ENCODE measurements at places on chromosomes 6 and 20.

DNA sequence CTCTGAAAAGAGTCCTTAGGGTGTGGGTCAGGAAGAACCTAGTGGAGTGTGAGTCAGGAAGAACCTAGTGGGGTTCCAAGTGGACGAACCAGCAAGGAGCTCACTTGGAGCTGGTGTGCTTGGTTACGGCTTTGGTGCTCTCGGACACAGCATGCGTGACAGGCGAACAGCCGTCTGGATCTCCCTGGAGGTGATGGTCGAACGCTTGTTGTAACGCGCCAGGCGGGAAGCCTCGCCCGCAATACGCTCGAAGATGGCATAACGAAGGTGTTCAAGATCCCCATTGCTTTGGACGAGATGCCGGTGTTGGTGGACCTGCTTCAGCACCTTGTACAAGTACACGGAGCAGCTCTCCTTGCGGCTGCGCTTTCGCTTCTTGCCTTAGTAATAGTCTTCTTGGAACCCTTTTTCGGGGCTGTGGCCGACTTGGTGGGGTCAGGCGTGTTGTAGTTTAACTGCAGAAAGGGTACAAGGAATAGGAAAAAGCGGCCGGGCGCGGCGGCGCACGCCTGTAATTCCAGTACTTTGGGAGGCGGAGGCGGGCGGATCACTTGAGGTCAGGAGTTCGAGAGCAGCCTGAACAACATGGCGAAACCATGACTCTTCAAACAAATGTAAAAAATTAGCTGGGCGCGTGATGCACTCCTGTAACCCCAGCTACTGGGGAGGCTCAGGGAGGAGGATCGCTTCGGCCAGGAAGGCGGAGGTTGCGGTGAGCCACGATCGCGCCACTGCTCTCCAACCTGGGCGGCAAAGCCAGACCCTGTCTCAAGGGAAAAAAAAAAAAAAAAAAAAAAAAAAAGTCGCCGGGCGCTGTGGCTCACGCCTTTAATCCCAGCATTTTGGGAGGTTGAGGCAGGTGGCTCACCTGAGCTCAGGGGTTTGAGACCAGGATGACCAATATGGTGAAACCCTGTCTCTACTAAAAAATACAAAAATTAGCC is 48.0 kb downstream of the OR2B2 start:
- no peaks in the 10 kb centered on the region for H3K27me3 ChIP-seq
- peak; percentile 21 for DNase-seq
- H3K4me1 ChIP-seq: peaks cover 22% of the 10 kb centered on the region
- H3K36me3 ChIP-seq: no peaks in the 10 kb centered on the region

- no peak overlapping the region for H3K4me3 ChIP-seq
- no peaks in the 10 kb centered on the region for H3K4me1 ChIP-seq
- DNase-seq: no peak
- H3K36me3 ChIP-seq: no peaks in the 10 kb centered on the region
- no peak overlapping the region for H3K27ac ChIP-seq
- H3K27me3 ChIP-seq: no peaks in the 10 kb centered on the region
Observed at GRCh38 chr6:19835605-19836004, 1.6 kb upstream of the ID4 start.

DNA sequence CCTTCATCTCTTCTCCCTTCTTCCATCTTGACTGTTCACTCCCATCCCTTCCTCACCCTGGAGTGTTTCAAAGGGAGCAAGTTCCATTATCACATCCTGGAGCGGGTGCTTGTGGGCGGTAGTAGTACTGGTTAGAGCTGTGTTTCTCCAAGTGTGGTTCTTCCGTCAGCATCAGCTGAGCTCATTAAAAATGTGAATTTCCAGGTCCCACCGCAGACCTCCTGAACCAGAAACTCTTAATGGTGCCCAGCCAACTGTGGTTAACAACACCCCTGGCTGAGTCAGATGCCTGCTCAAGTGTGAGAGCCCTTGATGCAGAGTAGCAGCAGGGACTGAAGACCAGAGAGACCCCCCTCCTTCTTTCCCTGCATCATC is 24.4 kb downstream of the ANGPT4 start:
- H3K36me3 ChIP-seq: no peaks in the 10 kb centered on the region
- no peak overlapping the region for H3K4me3 ChIP-seq
- no peaks in the 10 kb centered on the region for H3K4me1 ChIP-seq
- H3K27me3 ChIP-seq: no peaks in the 10 kb centered on the region
- DNase-seq: no peak

DNA sequence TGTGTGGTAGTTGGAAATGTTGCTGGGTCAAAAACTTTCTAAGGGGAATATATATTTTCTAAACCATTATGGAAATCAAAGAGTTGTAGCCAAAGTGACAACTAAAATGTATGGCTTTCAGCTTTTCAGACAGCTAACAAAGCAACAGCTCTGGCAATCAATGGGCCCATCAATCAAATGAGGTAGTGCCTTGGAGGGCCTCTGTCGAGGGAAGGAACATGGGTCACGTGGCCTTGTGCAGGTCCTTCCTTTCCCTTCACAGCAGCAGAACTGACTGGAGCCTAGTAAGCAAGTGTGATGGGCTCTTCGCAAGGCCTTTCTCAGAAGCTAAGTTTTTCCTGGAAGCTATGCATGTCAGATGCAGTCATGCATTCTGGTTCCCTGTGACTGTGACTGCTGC is 17.9 kb downstream of the FAXC start:
- no peaks in the 10 kb centered on the region for H3K36me3 ChIP-seq
- H3K4me1 ChIP-seq: no peaks in the 10 kb centered on the region
- no peak overlapping the region for H3K4me3 ChIP-seq
- H3K27me3 ChIP-seq: no peaks in the 10 kb centered on the region

DNA sequence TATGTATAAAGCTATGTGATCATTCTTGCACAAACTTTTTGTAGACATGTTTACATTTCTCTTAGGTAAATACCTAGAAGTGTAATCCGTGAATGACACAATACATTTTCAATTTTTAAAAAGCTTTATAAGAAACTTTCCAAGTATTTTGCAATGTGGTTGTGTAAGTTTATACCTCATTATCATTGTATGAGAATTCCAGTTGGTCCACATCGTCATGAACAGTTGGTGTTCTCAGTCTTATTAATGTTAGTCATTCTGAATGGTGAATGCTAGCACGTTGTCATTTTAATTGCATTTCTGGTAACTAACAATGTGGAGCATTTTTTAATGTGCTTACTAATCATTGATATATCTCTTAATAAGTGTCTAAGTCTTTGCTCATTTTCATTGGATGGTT is 116.5 kb upstream of the F13A1 start:
- no peaks in the 10 kb centered on the region for H3K36me3 ChIP-seq
- no peak for DNase-seq
- H3K4me1 ChIP-seq: no peaks in the 10 kb centered on the region
- no peaks in the 10 kb centered on the region for H3K27me3 ChIP-seq
- no peak overlapping the region for H3K27ac ChIP-seq

DNA sequence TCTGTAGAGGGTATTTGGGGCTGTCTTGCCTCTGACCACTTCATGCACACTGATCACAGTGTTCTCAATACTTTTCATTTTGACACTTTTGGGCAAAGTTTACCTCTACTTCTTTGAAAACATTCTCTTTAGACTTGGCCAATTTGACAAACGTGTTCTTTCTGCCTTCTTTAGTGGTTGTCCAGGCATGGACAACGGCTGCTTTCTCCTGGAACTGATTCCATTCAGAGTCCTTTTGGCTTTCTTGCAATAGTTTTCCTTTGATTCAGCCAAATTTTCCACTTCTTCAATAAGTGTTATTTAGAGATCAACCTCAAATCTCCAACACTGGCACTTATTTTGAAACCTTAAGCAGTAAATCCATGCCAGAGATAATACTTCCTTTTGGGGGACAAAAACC is 6.7 kb upstream of the CST9 start:
- H3K27ac ChIP-seq: no peak overlapping the region
- H3K4me1 ChIP-seq: no peaks in the 10 kb centered on the region
- H3K27me3 ChIP-seq: no peaks in the 10 kb centered on the region
- no peak overlapping the region for H3K4me3 ChIP-seq

GRCh38 chr6:53300656-53301551 is 47.8 kb downstream of the ELOVL5 start:
- DNase-seq: no peak
- H3K27me3 ChIP-seq: no peaks in the 10 kb centered on the region
- peaks cover 52% of the 10 kb centered on the region for H3K4me1 ChIP-seq

- peaks cover 18% of the 10 kb centered on the region for H3K36me3 ChIP-seq
- no peak overlapping the region for H3K4me3 ChIP-seq
- no peaks in the 10 kb centered on the region for H3K27me3 ChIP-seq
- DNase-seq: no peak
- peaks cover 67% of the 10 kb centered on the region for H3K4me1 ChIP-seq
- H3K27ac ChIP-seq: peak overlapping the region; percentile 73
Observed at GRCh38 chr6:11197850-11198249, 34.6 kb downstream of the NEDD9 start.

DNA sequence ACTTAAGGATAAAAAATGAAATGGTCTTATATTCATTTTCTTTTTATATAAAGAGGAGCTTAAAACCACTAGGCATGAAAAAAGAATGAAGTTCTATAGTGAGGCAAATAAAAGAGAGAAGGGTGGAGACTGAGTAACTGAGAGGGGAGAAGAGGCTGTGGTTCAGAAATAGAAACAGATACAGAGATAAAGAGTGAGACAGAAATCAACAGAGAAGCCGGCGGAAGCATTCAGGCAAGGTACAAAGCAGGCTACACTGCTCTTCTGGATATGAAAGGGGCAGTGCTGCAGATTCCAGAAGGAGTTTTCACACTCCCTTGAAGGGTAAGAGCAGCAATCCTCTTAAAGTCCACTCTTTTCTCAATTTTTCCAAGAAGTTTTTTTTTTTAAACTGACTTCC is 29.9 kb downstream of the NFATC2 start:
- H3K36me3 ChIP-seq: no peaks in the 10 kb centered on the region
- no peaks in the 10 kb centered on the region for H3K27me3 ChIP-seq
- H3K27ac ChIP-seq: no peak overlapping the region
- no peaks in the 10 kb centered on the region for H3K4me1 ChIP-seq
- DNase-seq: no peak

DNA sequence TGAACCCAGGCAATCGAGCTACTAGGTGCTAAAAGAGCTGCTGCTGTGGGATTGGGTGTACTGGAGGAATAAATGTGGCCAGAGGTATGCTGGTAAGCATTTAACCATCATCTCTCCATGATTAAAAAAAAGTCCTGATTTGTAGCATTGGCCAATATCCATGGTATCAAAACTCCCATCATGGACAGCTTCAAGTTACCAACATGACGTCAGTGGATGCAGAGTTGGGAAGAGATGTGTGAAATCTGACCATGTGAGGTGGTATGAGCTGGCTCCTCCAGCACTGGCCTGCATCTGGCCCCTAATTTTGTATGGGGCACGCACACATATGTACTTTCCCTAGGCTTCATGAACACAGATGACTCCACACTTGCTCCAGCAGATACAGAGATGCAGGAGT is 11.7 kb downstream of the BPIFB4 start:
- no peak for DNase-seq
- H3K4me3 ChIP-seq: no peak overlapping the region
- H3K27ac ChIP-seq: no peak overlapping the region
- peaks cover under 1% of the 10 kb centered on the region for H3K4me1 ChIP-seq
- no peaks in the 10 kb centered on the region for H3K36me3 ChIP-seq

GRCh38 chr20:21516861-21517565 is 3.1 kb upstream of the NKX2-2 start:
- no peak overlapping the region for H3K27ac ChIP-seq
- no peaks in the 10 kb centered on the region for H3K36me3 ChIP-seq
- H3K27me3 ChIP-seq: peaks cover 31% of the 10 kb centered on the region
- DNase-seq: no peak
- no peak overlapping the region for H3K4me3 ChIP-seq

- H3K27me3 ChIP-seq: no peaks in the 10 kb centered on the region
- no peak overlapping the region for H3K4me3 ChIP-seq
- H3K4me1 ChIP-seq: peaks cover 19% of the 10 kb centered on the region
- DNase-seq: no peak
- no peaks in the 10 kb centered on the region for H3K36me3 ChIP-seq
Observed at GRCh38 chr6:167746975-167747374, 79.7 kb upstream of the AFDN start.

GRCh38 chr6:139152892-139153271 is 18.0 kb downstream of the HECA start:
- no peak overlapping the region for H3K27ac ChIP-seq
- H3K4me1 ChIP-seq: peaks cover 29% of the 10 kb centered on the region
- H3K27me3 ChIP-seq: no peaks in the 10 kb centered on the region

GRCh38 chr6:136563386-136564152 is 13.3 kb upstream of the MAP7 start:
- H3K27ac ChIP-seq: no peak overlapping the region
- DNase-seq: no peak
- no peak overlapping the region for H3K4me3 ChIP-seq
- H3K36me3 ChIP-seq: peaks cover 61% of the 10 kb centered on the region
- H3K4me1 ChIP-seq: no peaks in the 10 kb centered on the region

DNA sequence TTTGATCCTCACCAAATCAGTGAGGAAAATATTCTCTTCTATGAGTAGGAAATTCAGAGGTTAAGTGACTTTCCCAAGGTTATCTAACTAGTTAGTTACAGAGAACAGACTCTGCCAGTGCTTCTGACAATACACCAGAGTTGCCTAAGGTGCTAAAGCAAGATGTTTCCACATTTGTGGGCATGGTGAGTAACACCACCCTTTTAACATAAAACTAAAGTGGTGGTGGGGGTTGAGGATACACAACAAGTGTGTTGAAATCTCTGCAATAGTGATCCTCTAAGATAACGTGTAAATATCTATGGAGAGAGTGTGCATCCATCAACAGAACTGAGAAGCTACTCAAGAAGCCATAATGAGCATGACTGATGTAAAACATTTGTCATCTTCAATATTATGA is 11.7 kb downstream of the VNN2 start:
- no peak overlapping the region for H3K27ac ChIP-seq
- H3K4me1 ChIP-seq: peaks cover 3% of the 10 kb centered on the region
- no peak for DNase-seq
- H3K4me3 ChIP-seq: no peak overlapping the region
- H3K36me3 ChIP-seq: no peaks in the 10 kb centered on the region
- H3K27me3 ChIP-seq: no peaks in the 10 kb centered on the region

GRCh38 chr6:1153696-1154245 is 158.1 kb upstream of the FOXQ1 start:
- H3K27me3 ChIP-seq: no peaks in the 10 kb centered on the region
- no peaks in the 10 kb centered on the region for H3K36me3 ChIP-seq
- H3K4me1 ChIP-seq: no peaks in the 10 kb centered on the region
- no peak for DNase-seq

- no peak for DNase-seq
- H3K36me3 ChIP-seq: no peaks in the 10 kb centered on the region
- peaks cover 16% of the 10 kb centered on the region for H3K4me1 ChIP-seq
- H3K4me3 ChIP-seq: no peak overlapping the region
- H3K27me3 ChIP-seq: no peaks in the 10 kb centered on the region
- H3K27ac ChIP-seq: no peak overlapping the region
Observed at GRCh38 chr6:33856655-33857054, 52.9 kb upstream of the MLN start.

DNA sequence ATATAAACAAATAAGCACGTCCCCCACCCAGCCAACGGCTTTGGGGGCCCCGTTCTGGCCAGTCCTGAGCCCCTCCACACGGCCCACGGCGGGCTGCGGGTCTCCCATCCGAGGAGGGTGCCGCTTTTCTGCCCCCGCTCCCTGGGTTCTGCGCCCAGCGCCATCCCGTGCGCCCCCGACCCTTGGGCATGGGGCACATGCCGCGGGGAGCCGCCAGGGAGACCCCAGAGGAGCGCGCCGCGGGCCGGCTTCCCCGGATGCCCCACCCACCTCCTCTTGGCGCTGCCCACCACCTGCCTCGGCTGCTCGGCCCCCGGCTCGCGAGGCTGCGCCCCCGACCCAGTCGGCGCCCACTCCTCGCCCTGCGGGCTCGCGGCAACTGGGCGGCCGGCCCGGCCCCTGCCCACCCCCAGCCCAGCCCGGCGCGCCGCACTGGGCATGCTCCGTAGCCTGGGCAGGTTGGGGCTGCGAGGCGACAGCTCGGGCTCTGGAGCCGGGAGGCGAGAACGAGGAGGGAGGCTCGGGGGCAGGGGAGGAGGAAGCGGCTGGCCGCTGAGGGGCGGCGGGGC is 570 bp upstream of the PLCB4 start:
- peaks cover 19% of the 10 kb centered on the region for H3K4me1 ChIP-seq
- H3K27ac ChIP-seq: peak overlapping the region; percentile 85
- no peaks in the 10 kb centered on the region for H3K36me3 ChIP-seq
- H3K4me3 ChIP-seq: peak overlapping the region; percentile 70
- DNase-seq: no peak
- H3K27me3 ChIP-seq: no peaks in the 10 kb centered on the region
